Keratinocyte (primary cell): ENCODE measurements at places on chromosomes 7 and 10. TPM values are rescaled to one million over a fixed set of nuclear protein-coding genes. Genes with fewer than 3 reads are reported as not detected.

CYP2C18 gene
- 0.05 to 0.41 TPM (median 0.28 TPM) in 3 replicates for polyA plus RNA-seq

ADRB1 gene
- 0.04 to 0.07 TPM (median 0.05 TPM) in 3 replicates for polyA plus RNA-seq

AOAH gene
- 0.43 to 0.54 TPM (median 0.45 TPM) in 3 replicates for polyA plus RNA-seq

RPS24 gene
- 3,337 to 5,180 TPM (median 3,738 TPM) in 3 replicates for polyA plus RNA-seq

CYP2E1 gene
- polyA plus RNA-seq = 0.73 to 0.77 TPM (median 0.77 TPM) in 3 replicates

CCDC146 gene
- polyA plus RNA-seq = 3.0 to 5.7 TPM (median 5.2 TPM) in 3 replicates

HDAC9 gene
- 24.6 to 31.2 TPM (median 28.8 TPM) in 3 replicates for polyA plus RNA-seq

AKR1D1 gene
- polyA plus RNA-seq = not detected in 3 replicates

CYP2C19 gene
- polyA plus RNA-seq = 0.03 TPM in 1 of 3 replicates, not detected in the others

THSD7A gene
- not detected in 3 replicates for polyA plus RNA-seq

KCNH2 gene
- 0.03 TPM in 1 of 3 replicates, not detected in the others for polyA plus RNA-seq

EBLN1 gene
- polyA plus RNA-seq = not detected in 3 replicates

PDE6C gene
- not detected in 3 replicates for polyA plus RNA-seq

GNAT3 gene
- not detected in 3 replicates for polyA plus RNA-seq

CALML5 gene
- 5.7 to 11.4 TPM (median 7.3 TPM) in 3 replicates for polyA plus RNA-seq

XRCC2 gene
- 0.86 to 3.8 TPM (median 2.0 TPM) in 3 replicates for polyA plus RNA-seq

ZNF487 gene
- 3.6 to 5.1 TPM (median 4.1 TPM) in 3 replicates for polyA plus RNA-seq

SPDYE5 gene
- 0.04 TPM in 1 of 3 replicates, not detected in the others for polyA plus RNA-seq

ACSL5 gene
- polyA plus RNA-seq = 0.03 to 0.04 TPM in 2 of 3 replicates, not detected in the other

LIPN gene
- 0.20 to 0.30 TPM in 2 of 3 replicates, not detected in the other for polyA plus RNA-seq

DOCK4 gene
- polyA plus RNA-seq = 6.2 to 18.9 TPM (median 13.9 TPM) in 3 replicates

GBX1 gene
- polyA plus RNA-seq = not detected in 3 replicates

CC2D2B gene
- polyA plus RNA-seq = 0.03 to 0.10 TPM (median 0.10 TPM) in 3 replicates

FAM221A gene
- polyA plus RNA-seq = 0.71 to 0.93 TPM (median 0.73 TPM) in 3 replicates

HOXA6 gene
- 0.52 to 0.72 TPM (median 0.54 TPM) in 3 replicates for polyA plus RNA-seq

PON1 gene
- not detected in 3 replicates for polyA plus RNA-seq

AGAP3 gene
- 64.3 to 96.7 TPM (median 83.2 TPM) in 3 replicates for polyA plus RNA-seq

LEP gene
- 0.10 to 0.50 TPM in 2 of 3 replicates, not detected in the other for polyA plus RNA-seq

LRRC18 gene
- polyA plus RNA-seq = not detected in 3 replicates

PNLIPRP3 gene
- 64.5 to 120 TPM (median 117 TPM) in 3 replicates for polyA plus RNA-seq

LIPF gene
- polyA plus RNA-seq = not detected in 3 replicates

CNNM2 gene
- 1.4 to 2.6 TPM (median 1.5 TPM) in 3 replicates for polyA plus RNA-seq

EMX2 gene
- polyA plus RNA-seq = 1.2 to 2.8 TPM (median 2.4 TPM) in 3 replicates

TRIP6 gene
- 83.8 to 106 TPM (median 93.7 TPM) in 3 replicates for polyA plus RNA-seq

FOXL3 gene
- polyA plus RNA-seq = not detected in 3 replicates

AKR1C1 gene
- 19.5 to 33.9 TPM (median 28.1 TPM) in 3 replicates for polyA plus RNA-seq

GPR15LG gene
- 0.57 to 54.1 TPM (median 10.4 TPM) in 3 replicates for polyA plus RNA-seq

RBM48 gene
- 5.3 to 6.3 TPM (median 5.5 TPM) in 3 replicates for polyA plus RNA-seq

ORC5 gene
- polyA plus RNA-seq = 12.2 to 17.9 TPM (median 13.5 TPM) in 3 replicates

SPOCK2 gene
- polyA plus RNA-seq = 0.03 to 0.18 TPM (median 0.14 TPM) in 3 replicates

SCIN gene
- polyA plus RNA-seq = 0.05 TPM in 1 of 3 replicates, not detected in the others

SHLD2 gene
- 7.6 to 15.8 TPM (median 10.2 TPM) in 3 replicates for polyA plus RNA-seq

GRM3 gene
- polyA plus RNA-seq = not detected in 3 replicates

TSPAN15 gene
- 2.1 to 3.5 TPM (median 2.2 TPM) in 3 replicates for polyA plus RNA-seq

ABCC2 gene
- polyA plus RNA-seq = 2.3 to 3.3 TPM (median 2.5 TPM) in 3 replicates

CLDN4 gene
- polyA plus RNA-seq = 7.2 to 14.8 TPM (median 13.7 TPM) in 3 replicates

NUTM2B gene
- polyA plus RNA-seq = 0.18 to 0.27 TPM (median 0.25 TPM) in 3 replicates

FAM107B gene
- polyA plus RNA-seq = 2.4 to 8.7 TPM (median 8.2 TPM) in 3 replicates

SLC26A3 gene
- polyA plus RNA-seq = not detected in 3 replicates

PDZD7 gene
- polyA plus RNA-seq = 0.31 to 0.54 TPM (median 0.54 TPM) in 3 replicates

ADARB2 gene
- 0.06 to 0.13 TPM in 2 of 3 replicates, not detected in the other for polyA plus RNA-seq

SPAM1 gene
- not detected in 3 replicates for polyA plus RNA-seq

MEOX2 gene
- not detected in 3 replicates for polyA plus RNA-seq
